Stomach (tissue), 19 donors: ENCODE measurements at places on chromosomes 7 and 10. TPM values are rescaled to one million over a fixed set of nuclear protein-coding genes. Genes with fewer than 3 reads are reported as not detected.
A peak's percentile ranks its signal among the peaks of the same experiment; 100 is the strongest.

The PLCE1 gene
- total RNA-seq: 19.2 TPM

The MSMB gene
- total RNA-seq: not detected

The SUFU gene
- total RNA-seq: 26.3 TPM

The TUBB8 gene
- total RNA-seq: not detected

The GTF2I gene
- total RNA-seq: 320 TPM

DNA sequence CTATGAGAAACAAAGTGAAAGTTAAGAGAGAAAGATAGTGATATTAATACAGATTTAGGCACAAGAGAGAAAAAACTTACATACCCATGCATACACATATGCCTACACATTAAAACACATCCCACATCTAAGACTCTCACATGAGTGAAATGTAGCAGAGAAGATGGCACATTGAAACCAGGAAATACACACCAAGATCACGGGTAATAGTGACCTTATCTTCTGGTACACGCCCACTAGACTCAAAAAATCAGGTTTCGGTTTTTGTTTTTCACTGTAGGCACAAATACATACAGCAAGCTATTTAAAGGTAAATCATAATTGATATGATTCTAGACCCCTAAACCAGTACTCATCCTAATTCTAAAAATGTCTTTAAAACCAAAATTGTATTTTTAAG is 225.2 kb upstream of the TAC1 start:
- H3K27me3 ChIP-seq: no peaks in the 10 kb centered on the region
- no peak overlapping the region for H3K4me3 ChIP-seq
- H3K27ac ChIP-seq: no peak overlapping the region
- H3K36me3 ChIP-seq: no peaks in the 10 kb centered on the region

DNA sequence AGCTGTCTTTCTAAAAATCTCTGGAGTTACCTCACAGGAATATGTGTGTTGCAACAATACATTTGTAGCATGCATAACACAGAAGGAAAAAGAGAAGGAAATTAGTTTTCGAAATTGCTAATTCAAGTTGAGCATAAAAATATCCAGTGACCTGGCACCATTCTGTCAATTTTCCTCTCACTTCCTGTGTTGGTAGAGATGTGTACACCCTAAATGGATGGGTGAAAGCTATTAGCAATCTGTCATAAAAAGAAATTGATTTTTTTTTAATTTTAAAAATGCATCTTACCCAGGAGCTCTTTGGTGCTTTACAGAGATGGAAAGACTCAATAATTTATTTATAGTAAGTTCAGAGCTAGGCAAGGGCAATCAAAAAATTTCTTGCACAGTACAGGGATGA is 333.3 kb upstream of the TMEM229A start:
- DNase-seq: no peak
- H3K27ac ChIP-seq: no peak overlapping the region
- H3K27me3 ChIP-seq: no peaks in the 10 kb centered on the region
- H3K4me1 ChIP-seq: no peaks in the 10 kb centered on the region
- no peaks in the 10 kb centered on the region for H3K36me3 ChIP-seq

GRCh38 chr7:2313450-2314208 is 612 bp downstream of the SNX8 start:
- peak; percentile 34 for DNase-seq
- no peaks in the 10 kb centered on the region for H3K27me3 ChIP-seq
- peaks cover 9% of the 10 kb centered on the region for H3K36me3 ChIP-seq
- peak overlapping the region; percentile 83 for H3K27ac ChIP-seq
- peaks cover 25% of the 10 kb centered on the region for H3K4me1 ChIP-seq

DNA sequence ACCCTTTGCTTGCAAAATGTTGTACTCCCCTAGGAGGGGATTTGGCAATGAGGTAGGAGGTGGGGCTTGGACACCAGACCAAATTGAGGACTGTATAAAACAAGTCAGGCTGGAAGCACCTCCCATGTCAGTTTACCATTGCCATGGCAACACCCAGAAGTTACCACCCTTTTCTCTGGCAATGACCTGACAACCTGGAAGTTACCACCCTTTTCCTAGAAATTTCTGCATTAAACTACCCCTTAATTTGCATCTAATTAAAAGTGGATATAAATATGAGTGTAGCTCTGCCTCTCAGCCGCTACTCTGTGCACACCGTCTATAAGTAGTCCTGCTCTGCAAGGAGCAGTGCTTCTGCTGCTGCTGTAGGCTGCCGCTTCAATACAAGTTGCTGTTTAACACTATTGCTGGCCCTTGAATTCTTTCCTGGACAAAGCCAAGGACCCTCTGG is 7.8 kb upstream of the BLNK start:
- no peaks in the 10 kb centered on the region for H3K27me3 ChIP-seq
- no peaks in the 10 kb centered on the region for H3K36me3 ChIP-seq
- no peak overlapping the region for H3K27ac ChIP-seq
- H3K4me3 ChIP-seq: no peak overlapping the region
- no peak for DNase-seq

DNA sequence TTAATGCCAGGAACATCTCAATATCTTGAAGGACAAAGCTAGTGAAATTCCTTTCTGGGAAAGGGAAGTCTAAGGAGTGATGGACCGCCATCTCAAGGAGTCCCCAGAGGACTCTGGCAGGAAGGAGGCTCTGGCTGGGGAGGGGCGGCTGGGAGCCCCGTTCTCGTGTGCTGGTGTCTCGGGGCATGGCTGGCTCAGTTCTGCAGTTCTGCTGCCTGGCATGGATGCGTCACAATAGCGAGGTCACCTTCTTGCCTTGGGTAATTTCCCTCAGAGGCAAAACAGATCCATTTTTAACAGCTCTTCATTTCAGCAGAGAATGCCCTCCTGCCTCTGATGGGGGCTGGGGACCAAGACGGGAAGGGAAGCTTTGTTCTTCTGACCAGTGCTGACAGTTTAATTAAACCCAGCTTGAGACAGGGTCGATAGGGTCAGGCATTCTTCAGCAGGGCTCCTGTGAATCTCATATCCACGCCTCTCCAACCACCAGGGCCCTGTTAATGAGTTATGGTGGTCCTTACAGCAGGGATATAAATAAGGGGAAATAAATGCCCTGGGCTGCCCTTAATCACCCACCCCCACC is 35.7 kb downstream of the SLIT1 start:
- H3K27me3 ChIP-seq: no peaks in the 10 kb centered on the region
- DNase-seq: no peak
- no peak overlapping the region for H3K27ac ChIP-seq
- no peak overlapping the region for H3K4me3 ChIP-seq

DNA sequence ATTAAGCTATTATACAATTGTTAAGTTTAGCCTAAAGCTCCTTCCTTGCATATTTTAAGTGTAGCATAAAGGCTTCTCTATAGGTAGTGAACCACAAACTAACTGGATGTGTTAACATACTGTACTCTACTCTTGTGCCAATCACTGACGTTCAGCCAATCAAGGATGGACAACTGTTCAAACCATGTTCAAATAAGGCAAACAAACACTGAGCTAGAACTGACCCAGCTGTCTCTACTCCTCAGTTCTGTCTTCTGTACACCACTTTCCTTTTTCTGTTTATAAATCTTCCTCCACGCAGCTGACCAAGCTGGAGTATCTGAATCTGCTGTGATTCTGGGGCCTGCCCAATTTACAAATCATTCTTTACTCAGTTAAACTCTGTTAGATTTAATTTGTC is 188.7 kb upstream of the MBL2 start:
- no peaks in the 10 kb centered on the region for H3K27me3 ChIP-seq
- H3K27ac ChIP-seq: no peak overlapping the region
- no peak overlapping the region for H3K4me3 ChIP-seq
- H3K4me1 ChIP-seq: no peaks in the 10 kb centered on the region
